Esophagus mucosa (tissue), 1 donor: ENCODE measurements at places on chromosomes 6 and 20.
A peak's percentile ranks its signal among the peaks of the same experiment; 100 is the strongest.

GRCh38 chr6:100726666-100727065 lies 154.5 kb downstream of the ASCC3 start:
- ATAC-seq = no peak

- peak; percentile 88 for ATAC-seq
These were observed 121.0 kb downstream of the BCAS1 start for GRCh38 chr20:53949319-53949839.

GRCh38 chr6:14425805-14426204 lies 308.2 kb downstream of the CD83 start:
- no peak for ATAC-seq

GRCh38 chr20:61665528-61666470 lies 399.9 kb downstream of the TAF4 start:
- no peak for ATAC-seq

DNA sequence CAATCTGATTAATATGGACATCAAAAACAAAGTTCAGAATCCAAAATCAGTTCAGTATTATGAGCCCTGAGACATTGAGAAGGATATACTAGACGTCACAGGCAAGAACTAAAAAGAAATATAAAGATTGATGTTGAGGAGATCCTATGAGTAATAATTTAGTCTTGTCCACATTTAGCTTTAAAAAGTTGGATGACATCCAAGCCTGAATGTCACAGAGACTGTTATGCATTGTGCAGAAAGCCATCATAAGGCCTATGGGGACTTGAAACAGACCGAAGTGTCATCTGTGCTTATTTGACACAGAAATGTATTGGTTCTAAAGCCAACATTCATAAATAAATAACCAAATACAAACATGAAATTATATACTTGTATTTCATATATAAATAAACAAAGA lies 581.8 kb upstream of the MMS22L start:
- ATAC-seq = no peak

DNA sequence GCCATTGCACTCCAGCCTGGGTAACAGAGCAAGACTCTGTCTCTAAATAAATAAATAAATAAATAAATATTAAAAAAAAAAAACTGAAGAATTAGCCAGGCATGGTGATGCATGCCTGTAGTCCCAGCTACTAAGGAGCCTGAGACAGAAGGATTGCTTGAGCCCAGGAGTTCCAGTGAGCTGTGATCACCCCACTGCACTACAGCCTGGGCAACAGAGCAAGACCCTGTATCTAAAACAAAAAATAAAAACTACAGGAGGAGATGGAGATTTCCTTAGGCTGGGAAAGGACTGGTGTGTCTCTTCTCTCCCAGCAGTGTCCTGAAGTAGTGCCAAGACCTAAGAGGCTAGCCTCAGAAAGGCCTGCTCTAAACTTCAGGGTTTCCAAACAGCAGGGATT lies 8.1 kb upstream of the GTF3C6 start:
- no peak for ATAC-seq

GRCh38 chr6:119430805-119431204 lies 81.2 kb upstream of the MAN1A1 start:
- no peak for ATAC-seq

DNA sequence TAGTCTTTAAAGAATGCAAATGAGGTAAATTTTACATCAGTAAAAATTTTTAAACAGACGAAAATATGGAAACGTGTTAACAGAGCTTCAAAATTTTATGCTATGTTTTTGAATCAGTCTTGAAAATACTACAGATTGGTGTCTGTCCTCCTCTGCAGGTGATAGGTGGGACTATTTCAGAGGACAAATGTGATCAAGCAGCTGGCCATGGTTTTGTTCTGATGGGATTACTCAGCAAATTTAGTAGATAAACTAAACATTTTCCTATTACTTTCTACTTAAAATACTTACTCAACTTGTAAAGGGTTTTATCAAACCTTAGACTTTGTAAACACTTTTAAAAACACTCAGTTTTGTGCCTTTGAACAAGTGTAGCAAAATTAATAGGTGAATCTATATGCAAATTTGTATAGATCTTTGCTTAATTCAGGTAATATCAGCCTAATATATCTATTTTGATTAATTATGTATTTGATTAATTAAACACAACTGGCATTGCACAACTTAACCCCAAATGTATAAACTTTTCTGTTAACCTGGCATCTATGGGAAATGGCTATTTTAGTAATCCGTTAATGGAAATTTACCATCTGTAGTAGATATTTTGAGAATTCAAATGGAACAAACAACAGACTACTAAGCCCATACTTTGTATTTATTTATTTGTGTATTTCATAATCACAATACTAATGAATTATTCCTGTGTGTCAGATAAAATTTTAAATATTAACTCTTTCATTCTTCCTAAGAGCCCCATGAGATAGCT lies 22.5 kb downstream of the ADGRB3 start:
- ATAC-seq = no peak

GRCh38 chr20:40980106-40980827 lies 48.4 kb upstream of the TOP1 start:
- ATAC-seq = no peak

GRCh38 chr6:147000545-147001488 lies 203.4 kb upstream of the STXBP5 start:
- no peak for ATAC-seq

DNA sequence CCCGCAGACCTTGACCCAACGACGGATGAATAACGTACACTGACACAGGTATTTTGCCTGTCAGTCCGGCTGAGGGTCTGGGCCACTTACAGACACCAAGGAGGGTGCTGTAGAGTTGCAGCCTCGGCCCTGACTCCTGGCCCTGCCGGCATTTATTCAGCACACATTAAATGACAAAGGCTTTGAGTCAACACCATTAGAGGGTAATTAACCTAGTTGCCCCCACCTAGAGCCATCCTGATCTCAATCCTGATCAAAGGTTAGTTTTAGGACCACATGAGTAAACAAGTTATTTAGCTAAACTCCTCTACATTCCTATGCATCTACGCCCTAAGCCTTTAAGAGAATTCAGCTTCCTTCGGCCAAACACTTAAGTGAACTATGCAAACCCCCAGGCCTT lies 11.9 kb upstream of the PM20D2 start:
- no peak for ATAC-seq

- ATAC-seq = no peak
These were observed 482.9 kb upstream of the EYS start for GRCh38 chr6:66189915-66190314.

- peak; percentile 30 for ATAC-seq
These were observed 3.8 kb downstream of the SPAG4 start for GRCh38 chr20:35619196-35620095.

GRCh38 chr6:132400883-132401617 lies at the start of gene MOXD1:
TSS of gene MOXD1 (minus strand) at chr6:132401475. CDS start at chr6:132401426, 49 bp downstream.
- peak; percentile 92 for ATAC-seq

- ATAC-seq = no peak
These were observed 52.4 kb upstream of the SIM1 start for GRCh38 chr6:100517106-100517505.

DNA sequence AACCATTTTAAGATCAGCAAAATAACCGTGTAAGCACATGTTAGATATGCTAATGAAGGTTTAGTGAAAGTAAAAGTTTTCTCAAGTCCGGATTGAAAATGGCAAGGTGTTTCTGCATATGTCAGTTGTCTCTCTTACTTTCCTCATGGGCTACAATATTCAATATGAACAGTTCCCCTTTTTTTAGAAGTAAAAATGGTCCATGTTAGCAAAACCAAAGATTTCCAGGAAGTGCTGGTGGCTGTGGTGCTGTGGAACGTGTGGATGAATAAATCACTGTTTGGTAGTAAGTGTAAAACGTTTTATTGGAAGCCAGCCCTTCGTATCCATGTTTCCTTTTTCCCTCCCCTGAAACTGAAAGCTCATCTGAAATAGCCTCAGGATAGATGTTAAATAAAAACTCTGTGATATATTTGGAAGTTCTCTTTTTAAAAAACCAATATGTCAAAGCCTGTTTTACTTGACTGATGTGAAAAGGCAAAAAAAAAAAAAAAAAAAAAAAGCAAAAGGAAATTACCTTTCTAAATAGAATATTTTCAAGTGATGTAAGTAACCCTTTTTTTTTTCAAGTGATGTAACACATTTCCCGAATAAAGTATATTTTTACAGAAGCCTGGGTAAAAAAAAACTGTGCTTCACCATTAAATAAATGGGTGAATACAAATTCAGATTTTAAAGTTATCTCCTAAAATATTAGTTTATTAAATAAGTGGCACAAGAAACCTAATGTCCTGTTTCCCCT lies 41.9 kb downstream of the PLEKHG1 start:
- ATAC-seq = no peak

GRCh38 chr20:7375905-7376304 lies 564.4 kb downstream of the HAO1 start:
- ATAC-seq = no peak

DNA sequence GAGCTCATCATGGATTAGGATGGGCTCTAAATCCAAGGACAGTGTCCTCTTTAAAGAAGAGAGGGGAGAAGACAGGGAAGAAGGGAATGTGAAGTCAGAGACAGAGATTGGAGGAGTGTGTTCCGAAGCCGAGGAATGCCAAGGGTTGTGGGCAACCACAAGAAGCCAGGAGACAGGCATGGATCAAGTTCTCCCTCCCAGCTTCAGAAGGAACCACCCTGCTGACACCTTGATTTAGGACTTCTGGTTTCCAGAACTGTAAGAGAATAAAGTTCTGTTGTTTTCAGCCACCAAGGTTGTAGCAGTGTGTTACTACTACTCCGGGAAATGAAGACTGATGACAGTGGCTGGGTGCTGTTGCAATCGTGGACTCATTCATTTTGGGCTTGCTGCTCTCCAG lies 120.1 kb downstream of the RPS12 start:
- ATAC-seq = no peak

GRCh38 chr6:137489046-137490005 lies 4.9 kb downstream of the OLIG3 start:
- no peak for ATAC-seq

- no peak for ATAC-seq
These were observed 51.1 kb upstream of the PREP start for GRCh38 chr6:105453968-105454367.

GRCh38 chr6:163416557-163417253 lies 2.2 kb downstream of the QKI start:
- ATAC-seq = no peak

GRCh38 chr6:10177704-10178103 lies 237.2 kb downstream of the TFAP2A start:
- ATAC-seq = no peak

DNA sequence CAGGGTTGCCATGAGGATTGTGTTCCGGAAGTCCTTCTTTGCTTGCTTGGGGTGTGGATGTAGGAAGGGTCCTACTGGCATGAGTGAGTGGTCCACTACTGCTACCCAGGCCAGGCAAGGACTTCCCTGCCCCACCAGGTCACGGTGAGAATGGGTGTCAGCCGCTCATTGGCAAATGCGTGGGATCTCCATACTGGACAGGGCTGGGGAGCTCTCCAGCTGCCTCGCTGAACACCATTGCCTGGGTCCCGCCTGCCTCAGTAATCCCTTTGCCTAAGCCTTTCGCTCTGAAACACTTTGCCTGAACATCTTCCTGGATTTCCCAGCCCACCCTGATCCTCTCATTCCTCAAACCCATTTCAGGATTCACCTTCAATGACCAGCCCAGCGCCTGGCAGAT lies 59.5 kb downstream of the CTCFL start:
- ATAC-seq = no peak

- no peak for ATAC-seq
These were observed 189.0 kb upstream of the PRDM1 start for GRCh38 chr6:105897131-105897530.

- peak; percentile 57 for ATAC-seq
These were observed 7.6 kb downstream of the TREM1 start for GRCh38 chr6:41278699-41279405.

GRCh38 chr6:142359271-142359960 lies 57.6 kb downstream of the ADGRG6 start:
- ATAC-seq = no peak

- peak; percentile 2 for ATAC-seq
These were observed 695 bp upstream of the TGIF2 start for GRCh38 chr20:36572701-36573102.

- no peak for ATAC-seq
These were observed 45.7 kb downstream of the SUN5 start for GRCh38 chr20:32958574-32958973.

- no peak for ATAC-seq
These were observed 280.5 kb upstream of the MMS22L start for GRCh38 chr6:97563529-97563928.

DNA sequence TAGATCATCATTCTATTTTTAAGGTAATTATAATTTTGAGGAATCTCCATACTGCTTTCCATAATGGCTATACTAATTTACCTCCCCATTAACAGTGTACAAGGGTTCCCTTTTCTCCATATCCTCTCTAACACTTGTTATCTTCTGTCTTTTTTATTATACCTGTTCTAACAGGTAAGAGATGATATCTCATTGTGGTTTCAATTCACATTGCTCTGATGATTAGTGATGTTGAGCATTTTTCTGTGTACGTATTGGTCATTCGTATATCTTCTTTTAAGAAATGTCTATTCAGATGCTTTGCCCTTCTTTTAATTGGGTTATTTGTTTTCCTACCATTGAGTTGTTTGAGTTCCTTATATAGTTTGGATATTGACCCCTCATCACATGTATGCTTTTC lies 81.6 kb upstream of the SCAF8 start:
- no peak for ATAC-seq

DNA sequence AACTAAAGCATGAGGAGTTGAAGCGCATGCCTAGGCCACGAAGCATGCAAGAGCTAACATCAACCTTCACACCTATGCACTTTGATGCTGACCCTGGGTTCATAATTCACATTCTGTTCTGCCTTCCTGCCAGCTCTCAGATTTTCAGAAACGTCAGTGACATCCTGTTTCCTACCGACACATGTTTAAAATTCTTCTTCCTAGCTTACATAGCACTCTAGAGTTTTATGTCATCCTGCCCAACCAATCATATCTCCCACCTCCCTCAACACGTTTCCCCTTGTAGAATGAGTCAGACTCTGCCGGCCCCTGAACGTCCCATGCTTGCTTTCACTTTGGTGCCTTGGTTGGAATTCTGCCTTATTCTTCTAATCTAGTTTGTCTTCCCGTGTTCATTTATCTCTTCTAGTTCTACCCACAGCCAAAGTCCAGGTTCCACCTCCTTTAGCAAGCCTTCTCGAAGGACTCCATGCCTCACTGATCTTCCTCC lies 97.2 kb upstream of the MAP7 start:
- ATAC-seq = peak; percentile 37

GRCh38 chr20:62655282-62656196 lies 13.2 kb downstream of the SLCO4A1 start:
- no peak for ATAC-seq
